T-cell (primary cell): ENCODE measurements at places on chromosomes 6 and 20. TPM values are rescaled to one million over a fixed set of nuclear protein-coding genes. Genes with fewer than 3 reads are reported as not detected.

The CST4 gene
- not detected for total RNA-seq

The ECT2L gene
- not detected for total RNA-seq

- DNase-seq = no peak
Measured at GRCh38 chr6:88807622-88808021, 155.8 kb downstream of the RNGTT start.

DNA sequence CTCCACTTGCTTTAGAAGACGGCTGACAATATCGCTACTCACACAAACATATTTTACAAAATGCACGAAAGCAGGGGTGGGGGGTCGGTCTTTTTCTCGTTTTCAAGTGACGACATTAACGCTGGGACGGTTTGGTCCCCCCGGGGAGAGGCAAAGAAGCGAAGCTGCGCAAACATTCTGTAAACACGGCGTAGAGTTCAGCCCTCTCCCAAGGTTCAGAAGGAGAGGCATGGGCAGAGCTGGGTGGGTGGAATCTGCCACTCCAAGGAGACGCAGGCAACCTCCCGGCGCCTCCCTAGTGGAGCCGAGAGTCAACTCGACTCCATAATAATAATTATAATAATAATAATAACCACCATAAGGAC is 2.4 kb downstream of the NKX2-2 start:
- DNase-seq = no peak

- no peak for DNase-seq
Measured at GRCh38 chr6:41353333-41353732, 17.9 kb downstream of the NCR2 start.

- no peak for DNase-seq
Measured at GRCh38 chr20:24651976-24652345, 182.5 kb downstream of the SYNDIG1 start.

GRCh38 chr20:40538131-40538530 is 150.9 kb downstream of the MAFB start:
- no peak for DNase-seq
